ENCODE measurements at places on chromosomes 16 and 17.

DNA sequence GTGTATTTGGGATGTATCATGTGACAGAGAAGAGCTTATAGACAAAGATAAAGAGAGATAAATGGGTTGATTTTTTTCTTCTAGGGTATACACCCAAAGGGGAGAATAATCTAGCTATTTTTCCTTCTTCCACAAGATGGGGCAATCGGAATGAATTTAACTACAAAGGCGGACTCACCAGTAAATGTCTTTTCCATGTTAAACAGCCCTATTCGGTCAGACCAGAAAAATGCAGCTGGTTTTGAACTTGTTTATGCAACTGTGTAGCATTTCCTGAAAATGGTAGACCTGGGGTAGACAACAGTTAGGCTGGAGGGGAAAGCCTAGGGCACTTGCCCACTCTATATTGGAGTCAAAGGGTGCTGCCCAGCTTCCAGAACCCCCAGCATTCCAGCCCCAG lies 477.1 kb downstream of the TOX3 start:
- DNase-seq = no peak

DNA sequence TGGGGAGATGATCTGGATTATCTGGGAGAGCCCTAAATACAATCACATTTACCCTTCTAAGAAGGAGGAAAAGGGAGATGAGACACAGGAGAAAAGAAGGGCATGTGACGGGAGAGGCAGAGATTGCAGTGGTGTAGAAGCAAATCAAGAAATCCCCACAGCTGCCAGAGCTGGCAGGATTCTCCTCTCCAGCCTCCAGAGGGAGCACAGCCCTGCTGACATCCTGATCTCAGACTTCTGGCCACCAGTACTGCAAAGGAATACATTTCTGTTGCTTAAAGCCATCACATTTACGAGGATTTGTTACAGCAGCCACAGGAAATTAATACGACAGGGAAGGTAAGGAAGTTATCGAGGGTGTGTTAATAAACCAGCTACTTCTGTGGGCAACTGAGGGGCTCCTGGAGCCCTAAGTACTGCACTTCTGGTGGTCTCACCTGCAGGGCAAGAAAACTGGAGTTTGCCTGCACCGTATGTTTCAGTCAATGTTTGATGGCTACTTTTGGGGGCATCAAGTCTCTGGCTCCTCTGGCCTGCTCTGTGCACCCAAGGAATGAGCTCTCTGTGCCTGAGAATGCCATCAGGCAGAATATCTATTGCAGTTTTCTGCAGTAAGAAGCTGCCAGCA lies 22.9 kb upstream of the CDH13 start:
- peak; percentile 68 for DNase-seq

GRCh38 chr17:27612160-27612770 lies 18.7 kb upstream of the LGALS9 start:
- no peak for DNase-seq

- peak; percentile 31 for DNase-seq
Observed at GRCh38 chr17:17994271-17995069, 21.8 kb downstream of the DRC3 start.

GRCh38 chr17:27461192-27461859 lies 5.1 kb downstream of the KSR1 start:
- no peak for DNase-seq

DNA sequence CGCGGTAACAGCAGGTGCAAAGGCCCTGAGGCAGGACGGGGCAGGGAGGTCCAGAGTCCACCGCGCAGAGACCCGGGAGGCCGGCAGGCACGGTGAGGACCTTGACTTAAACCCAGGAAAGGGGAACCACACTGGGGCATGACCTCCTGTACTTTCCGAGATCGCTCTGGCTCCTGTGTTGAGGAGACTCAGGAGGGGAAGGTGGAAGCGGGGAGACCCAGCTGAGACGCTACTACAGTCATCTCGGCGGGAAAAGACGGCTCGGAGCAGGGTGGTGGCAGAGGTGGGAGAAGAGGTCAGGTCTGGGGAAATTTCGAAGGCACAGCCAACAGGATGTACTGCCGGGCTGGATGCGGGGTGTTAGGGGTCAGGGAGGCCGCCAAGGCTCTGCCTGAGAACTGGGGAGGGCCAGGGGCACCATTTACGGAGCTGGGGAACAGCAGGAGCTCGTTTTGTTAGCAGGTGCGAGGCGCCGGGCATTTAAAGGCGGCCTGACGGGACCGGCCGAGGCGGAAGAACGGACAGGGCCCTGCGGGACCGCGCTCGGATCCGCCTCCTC lies 22.3 kb downstream of the NPTX1 start:
- no peak for DNase-seq

DNA sequence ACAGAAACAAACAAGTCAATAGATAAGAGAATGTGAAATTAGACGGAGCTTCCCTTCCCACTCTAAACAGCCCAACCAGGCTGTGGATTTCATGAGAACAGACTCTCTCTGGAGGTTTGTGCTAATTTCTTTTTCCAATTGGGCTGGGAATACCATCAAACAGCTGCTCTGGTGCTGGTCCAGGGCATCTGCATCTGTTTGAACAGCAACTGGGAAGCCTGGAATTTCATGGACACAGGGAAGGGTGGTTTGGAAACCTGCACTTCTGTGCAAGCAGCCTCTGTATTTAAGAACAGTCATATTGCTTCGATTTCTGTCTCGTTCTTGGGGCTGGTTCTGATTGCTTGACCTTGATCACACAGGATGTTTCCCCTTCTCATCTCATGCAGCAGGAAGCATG lies 88.7 kb downstream of the FOXL1 start:
- DNase-seq = no peak

DNA sequence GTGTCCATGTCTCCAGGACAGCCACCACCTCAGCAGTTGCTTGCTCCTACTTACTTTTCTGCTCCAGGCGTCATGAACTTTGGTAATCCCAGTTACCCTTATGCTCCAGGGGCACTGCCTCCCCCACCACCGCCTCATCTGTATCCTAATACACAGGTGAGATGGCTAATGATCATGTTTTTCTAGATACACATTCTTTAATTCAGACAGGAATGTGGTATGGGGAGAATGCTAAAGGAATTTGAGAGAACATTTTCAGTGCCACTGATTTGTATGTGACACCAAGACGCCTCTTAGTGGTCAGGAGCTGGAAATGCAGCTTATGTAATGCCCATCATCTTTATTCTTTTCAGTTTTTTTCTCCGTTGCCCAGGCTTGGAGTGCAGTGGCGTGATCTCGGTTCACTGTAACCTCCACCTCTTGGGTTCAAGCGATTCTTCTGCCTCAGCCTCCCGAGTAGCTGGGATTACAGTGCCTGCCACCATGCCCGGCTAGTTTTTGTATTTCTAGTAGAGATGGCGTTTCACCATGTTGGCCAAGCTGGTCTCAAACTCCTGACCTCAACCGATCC lies 8.9 kb upstream of the RAPGEFL1 start:
- DNase-seq = peak; percentile 65

GRCh38 chr17:42120161-42120769 lies 902 bp downstream of the KAT2A start:
- DNase-seq = no peak

DNA sequence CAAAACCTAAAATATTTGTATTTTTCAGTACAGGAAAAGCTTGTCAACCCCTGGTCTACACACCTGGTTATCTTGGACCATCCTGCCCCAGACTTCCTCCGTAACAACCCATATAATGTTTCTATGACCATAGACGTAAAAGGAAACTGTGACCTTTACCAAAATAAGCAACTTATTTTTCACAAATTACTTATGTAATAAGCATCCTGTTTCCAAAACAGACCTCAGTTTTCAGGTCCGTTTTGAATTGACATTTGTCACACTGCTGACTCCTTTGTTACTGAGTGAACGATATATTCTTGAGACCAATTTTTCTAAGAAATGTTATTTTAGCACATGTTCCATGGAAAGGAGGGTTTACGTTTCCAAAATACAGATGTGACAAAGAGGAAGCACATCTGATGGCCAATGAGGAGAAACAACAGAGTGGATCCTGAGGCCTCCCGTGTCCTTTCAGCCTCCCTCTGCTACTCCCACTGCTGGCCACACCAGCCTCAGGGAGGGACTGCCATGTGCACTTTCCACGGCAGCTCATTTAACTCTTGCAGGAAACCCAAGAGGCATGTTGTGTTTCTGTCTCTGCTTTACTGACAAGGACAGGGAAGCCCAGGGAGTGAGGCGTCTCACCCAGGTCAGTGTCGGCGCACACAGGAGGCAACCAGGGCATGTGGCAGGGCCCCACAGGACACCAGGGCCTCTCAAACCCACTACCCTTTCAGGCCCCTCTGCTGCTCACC lies 20.1 kb upstream of the ALDH3A1 start:
- DNase-seq = peak; percentile 74

DNA sequence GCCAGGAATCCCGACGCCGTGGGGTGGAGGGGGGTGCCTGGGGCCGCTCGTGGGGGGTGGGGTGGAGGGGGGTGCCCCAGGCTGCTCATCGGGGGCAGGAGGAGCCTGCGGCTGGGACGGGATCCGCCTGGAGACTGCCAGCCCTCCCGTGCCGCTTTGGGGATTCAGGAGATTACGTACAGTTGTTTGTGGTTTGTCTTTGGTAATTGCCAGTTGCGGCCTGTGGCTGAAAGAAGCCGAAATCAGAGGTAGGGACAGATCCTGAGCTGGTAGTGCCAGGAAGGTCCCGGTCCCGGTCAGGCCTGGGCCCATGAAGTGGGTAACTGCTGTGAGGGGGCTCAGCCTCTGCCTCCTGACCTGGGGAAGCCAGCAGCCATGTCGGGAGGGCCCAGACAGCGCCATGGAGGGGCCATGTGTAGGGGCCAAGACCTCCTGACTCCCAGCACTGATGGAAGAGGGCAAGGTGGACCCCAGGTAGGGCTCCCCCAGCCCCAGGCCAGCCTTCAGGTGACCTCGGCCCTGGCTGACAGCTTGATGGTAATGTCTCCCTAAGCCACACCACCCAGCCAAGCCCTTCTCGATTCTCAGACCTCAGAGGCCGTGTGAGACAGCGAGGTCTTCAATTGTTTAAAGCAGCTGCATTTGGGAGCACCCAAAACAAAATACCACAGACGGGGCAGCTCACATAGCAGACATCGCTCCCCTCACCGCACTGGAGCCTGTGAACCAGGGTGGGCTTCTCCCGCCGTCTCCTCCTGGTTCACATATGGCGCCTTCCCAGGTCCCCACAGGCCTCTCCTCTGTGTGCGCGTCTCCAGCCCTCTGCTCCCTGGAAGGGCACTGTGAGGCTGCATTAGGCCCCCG lies 34.9 kb upstream of the SSTR5 start:
- DNase-seq = no peak

DNA sequence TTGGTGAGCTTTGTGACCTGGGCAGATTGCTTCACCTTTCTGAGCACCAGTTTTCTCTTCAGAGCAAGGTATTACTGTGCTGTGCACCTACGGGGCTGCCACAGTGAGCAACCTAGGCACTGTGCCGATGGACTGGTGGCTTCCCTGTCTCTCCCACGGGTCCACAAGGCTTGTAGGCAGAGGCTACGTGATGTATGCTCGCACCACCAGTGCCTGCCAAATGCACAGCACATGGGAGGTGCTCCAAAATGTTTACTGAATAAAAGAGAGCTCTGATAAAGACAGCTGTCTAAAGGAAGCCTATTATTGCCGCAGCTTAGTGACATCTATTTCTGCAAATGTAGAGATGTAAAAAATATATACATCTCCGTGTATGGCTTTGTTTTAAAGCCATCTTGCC lies 139.2 kb downstream of the CDK5R1 start:
- no peak for DNase-seq

DNA sequence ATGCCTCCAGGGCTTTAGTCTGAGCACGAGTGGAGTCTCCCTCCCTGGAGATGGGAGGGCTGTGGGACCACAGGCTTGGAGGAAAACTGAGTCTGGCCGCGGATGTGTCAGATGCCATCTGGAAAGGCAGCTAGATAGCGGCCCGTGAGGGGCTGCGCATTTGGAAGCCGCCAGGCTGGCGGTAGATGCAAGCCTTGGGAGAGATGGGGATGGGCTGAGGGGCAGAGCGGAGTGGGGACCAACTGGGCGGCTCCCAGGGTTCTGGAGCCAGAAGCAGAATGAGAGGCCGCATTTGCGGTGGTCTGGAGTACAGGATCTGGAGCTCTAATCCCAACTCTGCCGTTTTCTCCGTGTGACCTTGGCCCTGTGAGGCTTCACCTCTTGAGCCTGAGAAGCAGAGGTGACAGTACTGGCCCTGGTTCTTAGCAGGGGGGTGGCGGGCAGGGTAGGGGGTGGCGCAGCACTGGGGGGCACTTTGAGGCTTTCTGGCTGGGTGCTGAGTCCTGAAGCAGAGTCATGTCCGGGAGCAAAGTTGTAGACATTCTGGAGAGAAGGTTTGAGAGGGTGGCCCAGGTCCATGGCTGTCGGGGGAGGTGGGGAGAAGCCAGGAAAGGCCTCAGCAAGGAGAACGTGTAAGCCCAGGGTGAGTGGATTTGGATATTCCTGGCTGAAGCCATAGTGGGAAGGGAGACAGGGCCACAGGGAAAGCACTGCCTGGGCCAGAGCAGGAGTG lies 6.7 kb downstream of the INO80E start:
- no peak for DNase-seq

GRCh38 chr16:64253096-64253495 lies 868.8 kb downstream of the CDH11 start:
- no peak for DNase-seq

GRCh38 chr17:47287068-47287467 lies 33.4 kb downstream of the ITGB3 start:
- DNase-seq = no peak

GRCh38 chr16:66926961-66927436 lies 1.7 kb upstream of the RRAD start:
- no peak for DNase-seq

DNA sequence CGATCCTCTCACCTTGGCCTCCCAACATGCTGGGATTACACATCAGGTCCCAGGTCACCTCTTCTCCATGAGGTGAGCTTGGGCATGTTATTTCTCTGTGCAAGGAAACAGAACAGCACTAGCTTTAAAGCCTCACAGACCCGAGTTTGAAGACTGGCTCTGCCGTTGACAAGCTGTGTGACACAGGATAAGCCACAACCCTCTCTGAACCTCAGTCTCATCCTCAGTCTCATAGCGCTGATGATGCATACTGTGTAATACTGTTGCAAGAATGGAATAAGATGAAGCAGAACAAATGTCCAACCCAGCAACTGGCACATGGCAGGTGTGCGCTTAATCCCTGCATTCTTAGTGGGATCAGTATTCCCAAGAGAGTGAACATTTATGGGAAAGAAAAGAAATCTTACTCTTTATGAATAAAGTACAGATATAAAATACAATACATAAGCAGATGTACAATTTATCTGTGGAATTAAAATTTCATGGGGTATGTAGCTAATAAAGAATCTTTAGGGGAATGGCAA lies 43.5 kb downstream of the ABAT start:
- no peak for DNase-seq

GRCh38 chr17:9199571-9200551 lies 178.6 kb downstream of the NTN1 start:
- DNase-seq = no peak

All from endothelial cell of umbilical vein (primary cell).